GM12891 (cell line): ENCODE measurements at places on chromosomes 1 and 21.

DNA sequence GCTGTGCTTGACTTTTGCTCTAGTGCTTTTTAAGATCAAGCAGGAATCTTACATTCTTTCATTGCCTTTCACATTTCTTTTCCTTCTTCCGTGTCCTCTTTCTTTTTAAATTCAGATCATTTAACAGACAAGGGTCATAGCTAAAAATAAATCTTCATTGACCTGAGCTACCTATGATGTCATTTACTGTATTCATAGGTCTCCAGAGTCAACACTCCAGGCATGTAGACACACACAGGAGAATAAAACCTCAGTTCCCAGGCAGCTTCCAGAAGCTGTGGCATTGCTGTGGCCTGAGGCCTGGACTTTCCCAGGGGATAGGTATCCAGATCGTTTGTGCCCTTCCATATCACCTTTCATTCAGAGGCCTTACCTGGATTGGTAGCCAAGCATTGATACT, 38.5 kb upstream of the ENAH start:
- no peak for DNase-seq

DNA sequence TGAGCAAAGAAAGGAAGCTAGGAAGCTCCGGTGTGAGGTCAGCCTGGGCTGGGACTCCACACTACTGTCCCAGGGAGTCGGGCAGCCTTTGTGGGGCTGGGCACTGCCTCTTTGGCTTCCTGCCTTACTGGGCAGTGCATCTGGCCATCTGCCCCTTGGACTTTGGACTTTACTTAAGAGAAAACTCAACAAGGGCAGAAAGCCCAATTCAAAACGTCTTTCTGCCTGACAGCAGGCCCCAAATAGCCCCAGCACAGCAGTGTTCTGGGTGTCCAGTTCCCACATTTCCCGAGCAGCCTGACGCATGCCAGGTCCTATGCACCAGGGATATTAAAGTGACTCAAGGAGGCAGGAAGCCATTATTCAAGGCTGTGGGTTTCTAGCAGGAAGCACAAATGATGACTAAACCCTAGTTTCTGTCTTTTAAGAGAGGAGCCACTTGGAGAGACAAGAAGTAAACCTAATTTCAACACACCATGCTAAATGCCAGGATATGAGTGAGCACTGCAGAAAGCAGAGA, 37.9 kb upstream of the EDEM3 start:
- no peak for DNase-seq

DNA sequence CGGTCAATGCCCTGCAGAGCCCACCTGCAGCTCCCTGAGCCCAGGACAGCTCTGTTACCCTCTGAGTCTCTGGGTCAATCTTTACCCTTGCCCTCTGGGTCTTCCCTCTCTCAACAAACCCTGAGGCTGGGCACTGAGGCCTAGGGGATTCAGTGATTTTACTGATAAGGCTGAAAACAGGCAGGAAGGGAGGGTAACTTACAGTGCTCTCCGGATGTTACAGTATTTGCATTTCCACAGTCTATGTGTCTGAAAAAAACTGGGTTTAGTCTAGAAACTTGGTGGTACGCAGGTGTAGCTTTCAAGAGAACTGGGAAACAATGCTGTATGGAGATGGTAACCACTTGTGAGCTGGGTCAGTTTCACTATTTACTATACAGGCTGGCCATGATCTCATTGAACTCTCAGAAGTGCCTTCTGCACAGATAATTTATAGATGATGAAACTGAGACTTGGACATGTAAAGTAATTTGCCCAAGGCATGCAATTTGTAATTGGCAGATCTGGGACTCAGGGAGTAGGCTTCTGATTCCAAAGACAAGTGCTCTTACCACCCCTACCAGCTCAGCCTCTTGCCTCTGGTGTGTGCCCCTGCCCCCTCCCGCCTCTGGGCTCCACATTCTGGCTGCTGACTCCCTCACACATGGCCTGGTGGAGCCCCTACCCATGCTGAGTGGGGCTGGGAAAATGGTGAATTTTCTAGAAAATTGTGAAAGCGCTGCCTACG, 48.8 kb downstream of the TENT5C start:
- DNase-seq: no peak

GRCh38 chr1:92443893-92444292, 42.8 kb downstream of the GFI1 start:
- DNase-seq: no peak

DNA sequence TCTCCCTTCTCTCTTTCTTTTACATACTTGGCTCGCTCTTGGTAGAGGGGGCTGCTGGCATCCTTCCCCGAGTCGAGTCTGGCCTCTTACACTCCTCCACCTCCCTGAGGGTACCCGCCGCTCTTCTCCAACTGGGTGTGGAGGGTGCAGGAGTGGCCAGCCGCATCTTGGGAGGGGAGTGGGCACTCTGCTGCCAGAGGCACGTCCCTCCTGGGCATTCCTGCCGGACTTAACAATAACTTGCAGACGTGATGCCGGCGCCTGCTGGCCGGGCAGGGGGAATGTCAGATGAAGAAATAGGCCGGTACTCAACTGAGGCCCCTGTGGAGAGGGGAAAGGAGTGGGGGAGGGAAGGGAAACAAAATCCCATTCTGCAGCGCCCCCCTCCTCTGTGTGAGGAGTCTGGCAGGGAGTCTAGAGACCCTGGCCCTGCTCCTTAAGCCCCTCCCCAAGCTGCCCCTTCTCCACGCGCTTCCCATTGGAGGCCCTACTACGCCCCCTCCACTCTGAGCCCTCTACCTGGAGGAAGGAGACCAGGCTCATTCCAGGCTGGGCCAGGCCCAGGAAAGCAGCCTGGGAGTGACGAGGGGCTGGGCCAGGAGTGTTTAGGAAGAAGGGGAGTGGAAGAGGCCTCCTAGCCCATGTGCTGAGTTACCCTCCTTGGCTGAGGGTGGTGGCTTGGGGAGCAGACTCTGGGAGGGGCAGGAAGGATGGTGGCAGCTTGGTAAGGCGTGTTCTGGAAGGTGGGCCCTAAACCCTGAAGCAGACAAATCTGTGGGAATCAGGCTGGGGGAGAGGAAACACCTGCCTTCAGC, 1.8 kb downstream of the ATP2B4 start:
- no peak for DNase-seq

DNA sequence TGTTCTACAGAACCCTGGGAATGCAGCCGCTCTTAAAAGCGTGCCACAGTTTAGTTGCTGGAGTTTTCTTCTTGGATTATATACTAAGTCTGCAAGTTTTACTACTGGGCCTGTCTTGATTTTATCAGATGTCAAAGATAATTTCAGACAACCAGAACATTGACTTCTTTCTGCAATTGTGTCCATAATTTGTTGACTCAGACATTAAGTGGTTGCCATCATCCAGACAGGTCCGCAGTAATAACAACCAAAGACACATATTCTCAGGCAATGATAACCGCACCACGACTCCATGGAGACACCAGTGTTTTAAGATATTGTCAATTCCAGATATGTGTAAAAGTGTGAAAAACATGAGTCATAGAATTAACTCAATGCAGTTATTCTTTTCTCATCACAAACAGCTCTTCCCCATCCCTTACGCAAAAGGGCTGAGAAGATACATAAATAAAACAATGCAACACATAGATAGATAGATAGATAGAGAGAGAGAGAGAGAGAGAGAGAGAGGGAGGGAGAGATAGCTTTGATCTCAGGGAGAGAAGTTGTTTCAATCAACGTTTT, 90.4 kb upstream of the FMN2 start:
- no peak for DNase-seq

DNA sequence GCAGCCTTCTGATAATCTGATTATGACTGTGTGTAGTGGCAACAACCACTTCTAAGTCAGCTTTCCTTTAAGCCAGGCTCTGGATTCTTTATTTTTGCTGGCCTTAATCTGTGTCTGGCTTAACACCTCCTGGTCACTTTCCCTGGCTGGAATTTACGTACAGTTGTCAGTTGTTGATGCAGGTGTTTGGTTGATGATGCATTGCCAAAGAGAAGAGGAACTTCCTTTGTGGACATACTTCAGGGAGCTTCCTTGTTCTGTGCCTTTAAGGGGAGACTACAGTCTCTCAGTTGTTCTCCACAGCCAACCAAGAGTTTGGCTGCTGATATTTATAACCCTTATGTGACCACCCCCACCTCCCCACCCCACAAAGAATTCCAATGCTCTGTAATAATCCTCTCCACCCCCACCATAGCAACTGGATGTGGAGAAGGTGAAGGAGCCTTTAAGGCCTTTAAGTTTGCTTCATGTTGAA, 96.0 kb upstream of the BMP8A start:
- DNase-seq: no peak

DNA sequence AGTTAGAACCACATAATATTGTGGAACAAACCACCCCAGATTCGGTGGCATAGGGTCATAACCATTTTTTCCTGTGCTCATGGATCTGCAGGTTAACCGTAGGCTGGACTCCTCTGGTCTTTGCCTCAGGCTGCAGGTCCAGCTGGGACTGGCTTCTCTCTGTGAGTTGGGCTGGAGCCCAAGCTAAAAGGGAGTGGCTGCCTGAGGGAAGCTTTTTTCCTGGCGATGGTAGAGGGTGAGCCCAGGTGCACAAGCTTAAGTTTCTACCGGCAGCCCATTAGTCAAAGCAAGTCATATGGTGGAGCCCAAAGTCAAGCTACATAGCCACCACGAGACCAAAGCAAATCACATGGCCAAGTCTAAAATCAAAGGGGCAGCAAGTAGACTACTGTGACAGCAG, 13.8 kb downstream of the EPHX4 start:
- DNase-seq: no peak

GRCh38 chr1:204146309-204146708, 5.5 kb downstream of the ETNK2 start:
- no peak for DNase-seq

DNA sequence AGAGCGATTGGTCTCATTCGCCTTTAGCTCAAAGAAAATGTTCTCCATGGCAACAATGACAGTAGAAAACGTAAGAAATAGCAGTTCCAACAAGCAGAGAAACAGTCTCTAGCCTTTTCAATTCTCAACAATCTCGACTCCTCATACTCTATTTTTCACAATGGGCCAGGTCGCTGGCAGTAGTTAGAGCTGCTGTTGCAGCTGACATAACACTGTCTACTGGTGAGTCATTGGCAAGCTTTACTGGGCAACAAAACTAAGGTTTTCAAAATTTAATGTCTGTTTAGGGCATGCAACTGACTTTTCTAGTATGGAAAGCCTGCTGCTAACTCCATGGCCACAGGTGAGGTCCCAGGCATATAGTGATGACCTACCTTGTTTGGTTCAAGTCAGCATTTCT, 221.1 kb upstream of the KAZN start:
- DNase-seq: no peak

DNA sequence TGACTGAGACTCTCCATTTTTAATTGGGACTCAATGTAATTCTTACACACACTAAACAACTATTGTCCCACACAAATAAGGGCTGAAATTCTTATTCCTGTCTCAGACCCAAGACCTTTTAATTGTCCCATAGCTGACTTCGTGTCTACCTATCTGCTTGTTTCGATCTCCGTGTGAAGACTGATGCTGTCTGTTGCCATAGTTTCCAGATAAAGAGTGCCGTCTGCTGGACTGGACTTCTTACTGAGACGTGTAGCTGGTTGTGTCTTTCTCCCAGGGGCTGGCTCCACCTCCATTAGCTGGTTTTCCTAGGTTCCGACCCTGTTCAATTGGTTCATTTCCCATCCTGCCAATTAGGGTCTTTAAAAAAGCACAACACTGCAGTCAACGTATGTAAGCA, 235.3 kb upstream of the PLXNA2 start:
- DNase-seq: no peak

- DNase-seq: no peak
Measured at GRCh38 chr1:24096739-24097103, 15.2 kb downstream of the MYOM3 start.

GRCh38 chr1:247576514-247576913, 11.6 kb upstream of the OR2G2 start:
- no peak for DNase-seq

DNA sequence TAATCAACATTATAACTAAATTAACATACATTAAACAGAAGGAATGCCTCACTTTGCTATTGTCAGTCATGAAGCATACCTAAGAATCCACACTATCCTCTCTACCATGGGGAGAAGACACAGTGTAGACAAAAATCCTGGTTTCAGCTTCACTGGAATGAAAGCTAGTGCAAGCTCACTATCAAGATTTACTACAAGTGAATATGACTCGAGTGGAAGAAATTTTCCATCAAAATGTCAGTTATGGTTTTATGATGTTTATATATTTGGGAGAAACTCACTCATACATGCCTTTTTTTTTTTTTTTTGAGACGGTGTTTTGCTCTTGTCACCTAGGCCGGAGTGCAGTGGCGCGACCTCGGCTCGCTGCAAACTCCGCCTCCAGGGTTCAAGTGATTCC, 424.3 kb downstream of the KCNT2 start:
- no peak for DNase-seq

DNA sequence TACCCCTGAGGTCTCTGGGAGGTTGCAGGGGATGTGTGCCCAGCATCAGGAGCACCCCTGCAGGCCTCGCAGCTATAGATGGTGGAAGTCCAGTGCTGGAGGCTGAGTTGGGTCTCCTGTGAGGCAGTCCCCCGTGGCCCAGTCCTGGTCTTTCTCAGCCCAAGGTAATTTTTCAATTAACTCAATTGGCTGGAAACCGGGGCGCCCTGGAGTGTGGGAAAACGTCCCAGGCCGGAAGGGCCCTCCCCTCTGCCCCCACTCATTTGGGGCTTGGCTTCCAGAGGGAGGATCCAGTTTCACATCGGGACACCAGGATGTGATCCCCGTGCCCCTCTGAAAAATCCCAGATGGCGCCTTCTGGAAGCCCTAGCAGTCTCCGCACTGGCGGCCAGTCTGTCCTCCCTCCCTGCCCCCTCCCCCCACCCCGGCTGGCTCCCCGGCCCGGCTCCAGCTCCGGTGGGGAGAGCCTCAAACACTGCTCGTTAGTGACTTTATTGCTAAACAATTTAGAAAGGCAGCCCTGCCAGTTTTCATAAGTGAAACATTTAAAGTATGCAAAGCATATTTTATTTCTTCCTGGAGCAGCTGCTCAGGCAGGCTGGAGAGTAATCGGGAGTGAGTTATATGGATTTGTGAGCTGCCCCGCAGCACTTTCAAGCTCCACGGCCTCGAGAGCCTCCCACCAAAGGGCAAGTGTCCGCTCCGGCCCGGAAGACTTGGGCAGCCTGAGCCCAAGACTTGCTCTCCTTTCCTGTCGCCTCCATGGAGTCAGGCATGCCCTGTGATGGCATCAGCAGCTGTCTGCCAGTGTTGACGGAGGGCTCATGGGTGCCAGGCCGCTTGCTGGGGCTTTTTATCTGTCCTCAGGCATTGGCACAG, 208.2 kb upstream of the TMEM51 start:
- DNase-seq: no peak

GRCh38 chr1:224196813-224197600, 14.0 kb downstream of the DEGS1 start:
- no peak for DNase-seq

GRCh38 chr1:66278260-66279021, 255.5 kb upstream of the SGIP1 start:
- no peak for DNase-seq

- no peak for DNase-seq
Measured at GRCh38 chr1:45924736-45925135, 121.3 kb downstream of the MAST2 start.
